Colonic mucosa (tissue), 4 donors: ENCODE measurements at places on chromosomes 16 and 17. TPM values are rescaled to one million over a fixed set of nuclear protein-coding genes. Genes with fewer than 3 reads are reported as not detected.

Gene AOC2
- 1.1 TPM for total RNA-seq

DNA sequence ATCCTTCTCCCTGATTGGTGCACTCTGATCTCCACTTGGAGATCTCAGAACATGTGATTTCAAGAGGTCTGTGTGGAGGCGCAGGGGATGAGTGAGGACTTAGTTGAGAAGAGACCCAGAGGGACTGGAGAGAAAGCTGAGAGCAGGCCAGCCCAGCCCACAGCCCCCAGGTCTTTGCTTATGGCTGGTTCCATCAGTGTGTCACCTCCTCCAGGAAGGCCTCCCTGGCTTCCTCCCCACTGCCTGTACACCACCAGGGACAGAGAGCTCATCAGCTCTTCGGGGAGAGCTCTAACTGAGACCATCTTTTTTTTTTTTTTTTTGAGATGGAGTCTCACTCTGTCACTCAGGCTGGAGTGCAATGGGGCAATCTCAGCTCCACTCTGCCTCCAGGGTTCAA is 3.4 kb downstream of the P2RX1 start:
- no peak overlapping the region for H3K27ac ChIP-seq
- H3K27me3 ChIP-seq: no peaks in the 10 kb centered on the region
- H3K4me3 ChIP-seq: no peak overlapping the region
- H3K4me1 ChIP-seq: peaks cover 18% of the 10 kb centered on the region
- H3K36me3 ChIP-seq: no peaks in the 10 kb centered on the region

Gene UBE2Z
- 68.1 TPM for total RNA-seq

GRCh38 chr16:67184453-67184994 is 761 bp upstream of the MATCAP1 start:
- peak overlapping the region; percentile 92 for H3K27ac ChIP-seq
- H3K4me3 ChIP-seq: peak overlapping the region; percentile 67
- peaks cover 11% of the 10 kb centered on the region for H3K4me1 ChIP-seq

Gene UBTF
- 44.7 TPM for total RNA-seq

Gene ZNF286A
- 10.9 TPM for total RNA-seq

DNA sequence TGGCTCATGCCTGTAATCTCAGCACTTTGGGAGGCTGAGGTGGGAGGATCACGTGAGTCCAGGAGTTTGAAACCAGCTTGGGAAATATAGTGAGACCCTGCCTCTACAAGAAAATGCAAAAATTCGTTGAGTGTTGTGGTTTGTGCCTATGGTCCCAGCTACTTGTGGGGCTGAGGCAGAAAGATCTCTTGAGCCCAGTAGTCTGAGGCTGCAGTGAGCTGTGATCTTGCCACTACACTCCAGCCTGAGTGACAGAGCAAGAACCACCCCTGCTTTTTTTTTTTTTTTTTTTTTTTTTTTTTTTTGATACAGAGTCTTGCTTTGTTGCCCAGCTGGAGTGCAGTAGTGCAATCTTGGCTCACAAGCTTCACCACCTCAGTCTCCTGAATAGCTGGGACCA is 34.0 kb downstream of the ITGB3 start:
- no peak overlapping the region for H3K4me3 ChIP-seq
- H3K27me3 ChIP-seq: no peaks in the 10 kb centered on the region
- H3K27ac ChIP-seq: no peak overlapping the region

DNA sequence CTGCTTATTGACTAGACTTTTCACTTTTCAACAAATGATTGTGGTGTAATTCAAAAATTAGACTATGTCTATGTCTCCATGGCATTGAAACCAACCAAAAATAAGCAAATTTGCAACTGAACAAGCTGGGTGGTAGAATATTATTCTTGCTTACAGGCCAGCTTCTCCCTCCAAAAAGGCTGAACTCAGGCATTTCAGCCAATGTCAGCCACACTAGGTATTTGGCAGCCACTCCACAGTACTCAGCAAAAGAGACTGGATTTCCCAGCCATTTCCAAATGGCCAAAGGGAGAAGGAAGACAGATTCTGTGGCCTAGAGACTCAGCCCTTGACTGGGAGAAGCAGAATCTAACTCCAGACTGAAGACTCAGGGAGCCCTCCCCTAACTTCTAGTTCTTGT is 121.8 kb upstream of the IRX5 start:
- no peak overlapping the region for H3K4me3 ChIP-seq
- DNase-seq: no peak
- no peaks in the 10 kb centered on the region for H3K27me3 ChIP-seq
- no peak overlapping the region for H3K27ac ChIP-seq
- no peaks in the 10 kb centered on the region for H3K4me1 ChIP-seq
- no peaks in the 10 kb centered on the region for H3K36me3 ChIP-seq

DNA sequence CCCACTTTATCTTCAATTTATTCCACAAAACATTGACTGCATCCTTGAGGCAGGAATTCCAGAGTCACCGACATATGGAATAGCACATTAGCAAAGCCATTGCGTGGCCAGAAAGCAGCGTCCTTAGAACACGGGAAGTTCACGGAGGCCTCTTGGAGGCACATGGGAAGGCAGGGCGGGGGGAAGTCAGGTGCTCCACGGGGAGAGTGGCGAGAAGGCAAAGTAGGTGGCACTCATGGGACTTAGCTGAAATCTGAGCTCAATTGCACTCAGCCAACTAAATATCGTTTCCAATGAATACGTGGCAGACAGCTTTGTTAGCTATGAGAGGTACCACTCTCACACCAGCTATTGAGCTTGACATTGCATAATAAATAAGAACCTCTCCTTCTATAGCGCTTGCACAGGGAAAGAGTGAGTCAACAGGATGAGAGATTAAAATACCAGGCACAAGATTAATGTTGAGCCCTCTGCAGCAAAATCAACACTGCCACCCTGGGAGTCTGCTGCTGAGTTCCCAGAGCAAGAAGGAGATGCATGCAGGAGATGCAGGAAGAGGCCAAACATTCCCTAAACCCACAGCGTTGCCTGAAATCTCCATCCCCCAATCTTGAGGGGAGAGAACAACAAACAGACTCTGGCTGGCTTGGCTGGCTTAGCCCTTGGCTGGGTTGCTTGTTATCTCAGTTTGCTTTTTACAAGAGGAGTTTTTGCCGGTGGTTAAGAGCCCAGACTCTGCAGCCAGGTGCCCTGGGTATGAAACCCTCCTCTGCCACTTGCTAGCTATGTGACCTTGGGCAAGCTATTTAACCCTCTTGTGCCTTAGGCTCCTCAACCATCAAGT is 28.8 kb downstream of the ABCC12 start:
- no peaks in the 10 kb centered on the region for H3K36me3 ChIP-seq
- no peak for DNase-seq
- H3K27me3 ChIP-seq: no peaks in the 10 kb centered on the region
- H3K4me1 ChIP-seq: no peaks in the 10 kb centered on the region
- no peak overlapping the region for H3K4me3 ChIP-seq
